ENCODE measurements at places on chromosomes 1 and 21.
A peak's percentile ranks its signal among the peaks of the same experiment; 100 is the strongest.

GRCh38 chr1:47622776-47623556, 185.1 kb downstream of the FOXD2 start:
- no peak for DNase-seq

GRCh38 chr1:17768651-17769241, 13.6 kb downstream of the ACTL8 start:
- no peak for DNase-seq

DNA sequence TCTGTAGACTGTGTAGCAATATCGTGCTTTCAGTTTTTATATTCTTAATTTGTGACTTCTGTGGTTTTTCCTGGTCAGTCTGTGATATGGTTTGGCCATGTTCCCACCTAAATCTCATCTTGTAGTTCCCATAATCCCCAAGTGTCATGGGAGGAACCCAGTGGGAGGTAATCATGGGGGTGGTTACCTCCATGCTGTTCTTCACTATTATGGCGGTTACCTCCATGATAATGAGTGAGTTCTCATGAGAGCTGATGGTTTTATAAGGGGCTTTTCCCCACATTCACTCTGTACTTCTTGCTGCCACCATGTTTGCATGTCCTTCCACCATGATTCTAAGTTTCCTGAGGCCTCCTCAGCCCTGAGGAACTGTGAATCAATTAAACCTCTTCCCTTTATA, 169.8 kb downstream of the LEPR start:
- DNase-seq, result no peak

- no peak for DNase-seq
These were observed 239.3 kb downstream of the SIPA1L2 start for GRCh38 chr1:232390590-232390989.

- DNase-seq, result no peak
These were observed 21.5 kb upstream of the LYST start for GRCh38 chr1:235888119-235888643.

- DNase-seq, result no peak
These were observed 80.9 kb upstream of the ADAMTS5 start for GRCh38 chr21:27047658-27048314.

- peak; percentile 71 for DNase-seq
These were observed 6.3 kb upstream of the TNNT2 start for GRCh38 chr1:201383647-201384405.

GRCh38 chr1:25425098-25426085, 4.8 kb upstream of the RHCE start:
- DNase-seq, result no peak

GRCh38 chr21:46213620-46214286, 14.8 kb downstream of the LSS start:
- DNase-seq, result no peak

DNA sequence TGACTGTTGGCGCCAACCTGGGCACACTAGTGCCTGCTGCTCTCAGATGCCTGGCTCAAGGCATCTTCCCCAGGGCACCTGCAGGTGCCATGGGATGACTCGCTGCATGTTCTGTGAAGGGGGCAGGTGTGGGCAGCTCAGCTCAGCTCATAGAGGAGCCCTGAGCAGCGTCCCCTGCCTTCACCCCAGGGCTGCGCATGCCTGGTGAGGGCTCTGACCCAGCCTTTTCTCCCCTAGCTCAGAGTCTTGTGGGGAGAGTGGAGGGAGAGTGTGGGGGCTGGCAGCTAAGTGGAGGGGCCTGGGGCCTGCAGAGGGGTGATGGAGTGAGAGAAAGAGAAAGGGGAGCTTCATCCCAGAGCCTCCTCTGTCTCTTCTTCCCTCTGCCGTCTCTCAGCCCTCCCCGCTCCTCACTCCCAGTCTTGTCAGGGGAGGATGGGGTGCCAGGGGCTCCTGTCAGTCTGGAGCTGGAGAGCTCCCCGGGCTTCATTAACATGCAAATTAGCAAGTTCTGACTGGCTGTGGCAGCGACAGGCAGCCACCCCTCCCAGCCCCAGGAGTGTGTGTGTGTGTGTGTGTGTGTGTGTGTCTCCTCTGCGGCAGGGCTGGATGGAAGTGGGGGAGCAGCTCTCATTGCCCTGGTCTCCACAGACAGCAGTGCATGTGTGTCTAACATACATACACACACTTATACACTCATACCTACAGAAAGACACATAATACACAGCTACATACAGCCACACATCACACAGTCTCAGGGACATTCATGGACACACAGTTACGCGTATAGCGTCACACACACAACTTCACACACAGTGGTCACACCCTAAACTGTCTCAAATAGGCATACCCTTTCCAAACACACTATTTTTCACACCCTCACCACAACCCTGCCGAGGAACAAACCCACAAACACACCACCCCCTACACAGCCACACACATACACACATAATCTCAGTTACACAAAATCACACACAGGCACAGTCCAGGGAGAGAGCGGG, 34.0 kb downstream of the FOXO6 start:
- no peak for DNase-seq

DNA sequence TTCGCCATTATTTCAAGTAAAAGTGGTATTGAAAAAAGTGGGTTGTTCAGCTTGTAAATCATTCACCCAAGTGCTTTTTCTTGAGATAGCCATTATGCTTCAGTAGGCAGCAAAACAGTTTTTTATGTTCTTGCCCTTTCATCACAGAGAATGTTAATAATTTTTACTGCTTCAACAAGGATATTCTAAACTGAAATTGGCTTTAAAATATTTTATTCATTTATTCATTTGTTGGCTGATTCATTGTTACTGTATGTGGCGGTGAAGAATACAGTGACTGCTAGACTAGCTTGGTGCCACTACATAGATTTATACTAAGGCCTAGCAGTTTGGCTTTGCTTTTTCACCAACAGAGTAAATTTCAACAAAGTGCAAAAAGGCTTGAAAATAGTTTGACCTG, 121.5 kb downstream of the OLFML2B start:
- DNase-seq, result no peak

DNA sequence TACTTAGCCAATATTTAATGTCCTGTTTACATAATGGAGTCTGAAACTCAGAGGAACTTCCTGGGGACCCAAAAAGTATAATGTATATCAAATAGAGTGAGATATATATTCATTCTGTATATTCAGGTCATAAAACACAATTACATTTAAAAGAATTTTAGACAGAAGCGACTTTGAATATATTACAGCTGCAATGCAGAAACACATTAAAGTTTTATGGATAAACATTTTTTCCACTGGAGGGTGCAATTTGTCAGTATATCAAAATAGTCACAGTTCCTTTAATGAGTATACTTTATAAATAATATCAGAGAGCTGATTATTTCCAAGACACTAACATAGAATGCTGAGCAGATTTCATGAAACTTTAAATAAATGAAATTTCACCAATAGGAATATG, 43.9 kb upstream of the CRB1 start:
- DNase-seq, result no peak

- peak; percentile 72 for DNase-seq
These were observed 185.5 kb downstream of the ZNF281 start for GRCh38 chr1:200224315-200224714.

GRCh38 chr1:18573170-18573569, 57.5 kb upstream of the PAX7 start:
- DNase-seq, result no peak

GRCh38 chr1:33089457-33089856, 8.5 kb downstream of the AZIN2 start:
- no peak for DNase-seq

GRCh38 chr21:32728456-32728839, 635 bp upstream of the SYNJ1 start:
- no peak for DNase-seq

- no peak for DNase-seq
These were observed 47.2 kb downstream of the VPS26C start for GRCh38 chr21:37219761-37220432.

DNA sequence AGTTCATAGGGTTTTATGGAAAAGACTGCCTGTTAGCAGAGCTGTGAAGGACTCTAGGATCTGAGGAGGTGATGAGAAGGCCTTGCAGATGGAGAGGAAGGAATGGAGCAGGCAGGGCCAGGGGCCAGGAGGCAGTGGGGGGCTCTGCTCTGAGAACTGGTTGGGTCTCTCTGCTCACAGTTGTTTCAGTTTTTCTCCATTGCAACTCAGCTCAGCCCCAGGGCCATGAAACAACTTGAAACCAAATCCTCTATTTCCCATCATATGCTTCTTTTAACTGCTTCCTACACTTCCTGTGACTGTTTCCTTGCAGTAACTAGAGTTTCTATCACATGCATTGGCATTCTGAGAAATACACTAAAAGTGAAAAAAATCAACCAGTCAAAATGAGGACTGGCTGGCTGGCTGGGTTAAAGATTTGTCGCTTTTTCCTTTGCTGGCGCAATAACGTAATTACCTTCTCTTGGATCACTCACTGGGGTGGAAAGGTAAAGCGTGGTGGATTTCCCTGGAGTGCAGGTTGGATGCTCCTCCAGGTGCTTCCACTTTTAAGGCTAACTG, 172.0 kb downstream of the CDC7 start:
- no peak for DNase-seq

- no peak for DNase-seq
These were observed 36.6 kb upstream of the PIGC start for GRCh38 chr1:172480431-172480830.

DNA sequence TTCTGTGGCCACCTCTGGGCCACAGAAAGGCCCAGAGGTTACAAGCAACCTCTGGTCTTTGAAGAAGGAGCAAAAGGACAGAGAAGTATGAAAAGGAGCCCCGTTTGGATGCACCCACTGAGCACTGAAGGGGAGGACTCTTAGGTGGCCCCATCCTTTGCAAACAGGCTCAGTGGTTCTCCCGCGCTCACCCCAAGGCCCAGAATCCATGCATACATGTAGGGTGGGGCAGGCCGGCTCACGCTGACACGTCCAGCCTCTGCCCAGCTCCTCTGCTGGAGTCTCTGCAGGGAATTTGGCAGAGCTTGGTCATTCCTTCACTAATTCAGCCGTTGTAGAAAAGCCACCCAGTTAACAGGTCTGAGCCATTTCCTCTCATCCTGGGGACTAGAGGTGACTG, 61.3 kb upstream of the AJAP1 start:
- no peak for DNase-seq

DNA sequence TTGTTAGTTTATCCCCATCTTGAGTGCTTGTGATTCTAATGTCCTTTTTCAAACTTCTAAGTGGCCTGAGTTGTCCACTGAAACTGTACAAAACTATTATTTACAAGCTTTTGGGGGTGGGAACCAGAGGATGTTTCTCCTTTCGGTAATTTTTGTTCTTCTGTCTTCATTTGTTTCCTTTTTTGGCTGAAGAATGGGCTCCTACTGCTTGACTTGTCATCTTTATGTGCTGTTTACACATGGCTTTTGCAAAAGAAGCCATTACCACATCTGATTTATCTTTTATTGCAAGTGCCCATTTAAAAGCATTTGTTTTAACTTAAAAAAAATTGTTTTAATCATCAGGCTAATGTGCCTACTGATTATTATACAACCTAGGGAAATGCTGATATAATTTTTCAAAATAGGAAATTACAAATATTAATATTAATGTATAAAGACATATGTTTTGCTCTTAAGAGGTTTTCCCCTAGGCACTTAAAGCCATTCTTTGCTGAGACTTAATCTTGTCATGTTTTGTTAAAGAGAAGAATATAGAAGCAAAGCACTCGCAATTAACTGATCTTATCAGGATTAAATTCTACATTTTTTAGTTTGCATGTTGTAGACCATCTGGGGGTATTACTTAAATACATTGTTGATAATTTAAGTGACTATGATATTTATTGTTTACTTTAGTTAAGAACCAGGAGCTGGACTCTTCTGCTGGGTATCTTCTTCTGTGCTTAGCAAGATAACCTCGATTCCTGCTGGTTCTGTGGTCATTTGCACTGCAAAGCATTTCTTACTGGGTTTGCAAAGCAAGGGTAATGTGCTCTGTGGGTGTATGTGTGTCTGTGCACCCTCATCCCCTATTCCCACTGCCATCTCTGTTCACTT, 40.1 kb downstream of the TMEM200B start:
- no peak for DNase-seq

DNA sequence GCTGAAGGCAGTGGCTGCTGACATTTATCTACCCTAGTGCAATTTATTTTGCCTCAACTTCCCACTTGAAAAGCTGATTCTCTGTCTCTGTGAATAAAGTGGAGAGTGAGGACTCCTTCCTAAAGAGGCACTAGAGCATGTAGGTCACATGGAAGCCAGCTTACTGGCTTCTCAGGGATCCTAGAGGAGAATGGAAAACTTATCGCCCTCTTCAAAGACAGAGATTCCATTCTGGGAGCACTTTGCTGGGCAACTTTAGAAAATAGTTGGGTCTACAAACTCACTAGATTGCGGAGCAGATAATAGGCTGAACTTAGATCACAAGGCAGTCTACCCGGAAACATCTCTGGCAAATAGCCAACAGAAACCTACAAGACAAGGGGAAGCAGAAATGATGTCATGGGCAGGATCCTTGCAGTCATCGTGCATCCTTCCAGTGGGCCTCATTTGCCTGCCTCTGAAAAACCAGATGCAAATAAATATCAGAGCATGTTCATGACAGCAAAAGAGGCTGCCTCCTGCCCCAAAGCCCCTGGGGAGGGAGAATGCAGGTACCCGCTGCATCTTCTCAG, 104.8 kb upstream of the BARHL2 start:
- no peak for DNase-seq

GRCh38 chr1:53693339-53693738, 45.6 kb downstream of the GLIS1 start:
- DNase-seq, result no peak

- DNase-seq, result peak; percentile 27
These were observed 62.7 kb downstream of the PLPP3 start for GRCh38 chr1:56516539-56517252.

DNA sequence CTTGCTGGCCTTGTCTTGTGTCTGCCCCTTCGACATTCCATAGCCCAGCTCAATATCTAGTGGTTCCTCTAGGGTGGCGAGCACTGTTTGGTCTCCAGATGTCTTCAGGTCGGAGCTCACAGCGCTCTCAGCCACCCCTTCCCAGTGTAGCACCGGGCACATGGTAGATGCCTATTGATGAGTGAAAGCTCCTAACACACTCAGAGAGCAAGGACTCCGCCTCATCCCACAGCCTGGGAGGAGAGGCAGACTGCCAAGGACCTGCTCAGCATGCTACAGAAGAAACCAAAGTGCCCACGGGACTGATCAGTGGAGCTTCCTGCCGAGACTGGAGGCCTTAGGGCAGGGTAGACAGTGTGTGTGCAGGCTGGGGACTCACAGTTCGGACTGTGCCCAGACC, 10.9 kb downstream of the PCSK9 start:
- DNase-seq, result peak; percentile 35

DNA sequence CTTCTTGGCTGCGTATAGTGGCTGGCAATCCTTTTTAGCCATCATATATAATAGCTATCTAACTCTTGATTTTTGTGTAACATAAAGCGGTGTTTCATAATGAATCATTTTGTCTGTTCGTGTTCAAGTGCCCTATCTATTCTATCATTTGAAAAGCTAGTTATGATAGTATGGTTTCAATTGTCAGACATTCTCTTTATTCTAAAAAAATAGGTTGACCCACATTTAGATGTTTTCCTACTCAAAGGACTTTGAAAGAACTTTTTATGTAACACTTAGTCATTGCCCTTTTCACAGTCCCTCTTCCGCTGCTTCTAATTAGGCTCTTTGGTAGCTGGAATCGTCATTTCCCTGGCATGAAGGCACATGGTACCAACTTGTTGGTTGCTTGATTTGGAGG, 272.2 kb upstream of the B3GALT2 start:
- DNase-seq, result no peak

All from AG09309 (cell line).